NCI-H2029 (cell line): ENCODE measurements at places on chromosomes 4 and X.

- DNase-seq = peak; percentile 64
Observed at GRCh38 chr4:52868133-52868532, 6.0 kb downstream of the RASL11B start.

DNA sequence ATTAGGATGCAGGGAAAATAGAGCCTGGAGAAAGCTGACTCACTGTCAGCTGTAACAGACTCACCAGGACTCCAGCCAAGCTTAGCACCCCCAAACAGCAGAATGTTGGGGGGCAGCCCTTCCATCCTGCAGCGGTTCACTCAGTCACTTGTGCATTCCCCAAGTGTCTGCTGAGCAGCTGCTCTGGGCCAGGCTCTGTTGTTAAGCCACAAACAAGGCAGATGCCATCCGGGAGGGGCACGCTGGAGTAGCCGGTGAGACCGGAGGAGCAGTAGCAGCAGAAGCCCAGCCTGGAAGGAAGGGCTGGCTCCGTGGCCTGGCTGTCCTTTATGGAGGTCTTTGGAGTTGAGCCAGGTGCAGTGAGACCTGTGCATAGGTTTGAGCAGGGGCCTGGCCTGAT lies 22.0 kb downstream of the CCNQ start:
- no peak for DNase-seq

GRCh38 chr4:83083925-83084475 lies 30.5 kb downstream of the PLAC8 start:
- no peak for DNase-seq

- DNase-seq = no peak
Observed at GRCh38 chr4:66852843-66853242, 692.5 kb downstream of the CENPC start.

DNA sequence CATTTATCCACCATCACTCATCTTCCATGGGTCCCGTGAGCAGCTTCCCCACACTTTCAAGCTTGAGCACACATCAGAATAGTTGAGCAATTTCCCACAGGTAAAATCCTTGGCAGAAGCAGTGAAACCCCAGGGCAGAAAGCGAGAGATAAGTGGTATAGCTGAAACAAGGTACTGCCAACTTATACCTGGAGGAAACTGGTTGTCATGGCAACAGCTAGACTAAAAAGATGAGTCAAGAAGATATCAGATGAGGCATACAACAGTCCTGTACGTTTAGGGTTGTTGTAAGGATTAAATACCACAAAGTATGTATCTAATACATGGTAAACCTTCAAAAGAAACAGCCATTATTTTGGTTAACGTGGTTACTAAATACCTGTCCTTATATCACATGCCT lies 66.9 kb upstream of the PHOX2B start:
- no peak for DNase-seq

GRCh38 chr4:88897180-88897579 lies 159.8 kb downstream of the FAM13A start:
- no peak for DNase-seq

DNA sequence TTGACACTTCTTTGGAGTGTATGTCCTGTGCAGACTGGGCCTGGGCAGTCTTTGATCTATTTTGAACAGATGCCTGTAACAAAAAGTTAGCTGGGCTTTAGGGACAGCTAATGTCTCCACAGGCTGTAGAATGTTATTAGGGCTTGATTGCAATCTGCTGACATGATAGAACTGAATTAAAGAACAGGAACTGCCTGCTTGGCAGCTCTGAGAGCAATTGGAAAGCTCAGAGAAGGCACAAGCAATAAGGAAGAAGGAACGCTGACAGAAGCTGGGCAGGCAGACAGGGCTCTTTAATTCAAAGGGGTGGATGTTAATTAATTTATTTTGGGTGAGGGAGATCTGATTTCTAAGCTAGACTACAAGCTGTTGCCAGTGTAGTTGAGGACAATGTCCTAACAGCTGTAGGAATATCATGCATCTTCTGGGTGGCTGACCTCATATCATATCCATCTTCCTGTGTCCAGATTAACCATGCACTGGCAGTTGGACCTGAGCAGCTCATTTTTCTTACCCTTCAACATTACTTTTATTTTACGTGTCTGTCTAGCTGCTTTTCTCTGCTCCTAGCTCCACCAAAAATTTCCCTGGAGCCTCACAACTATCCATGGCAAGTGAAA lies 20.7 kb upstream of the GRXCR1 start:
- DNase-seq = no peak

- DNase-seq = no peak
Observed at GRCh38 chrX:43003204-43003565, 225.2 kb upstream of the PPP1R2C start.

GRCh38 chrX:19629541-19629940 lies 114.2 kb upstream of the MAP3K15 start:
- no peak for DNase-seq

GRCh38 chr4:58776627-58777026 lies 1666.4 kb upstream of the IGFBP7 start:
- no peak for DNase-seq

GRCh38 chr4:148367756-148368155 lies 74.5 kb downstream of the NR3C2 start:
- DNase-seq = no peak

- no peak for DNase-seq
Observed at GRCh38 chr4:121007660-121008059, 64.7 kb downstream of the NDNF start.

GRCh38 chr4:4838051-4838935 lies 21.2 kb upstream of the MSX1 start:
- no peak for DNase-seq

DNA sequence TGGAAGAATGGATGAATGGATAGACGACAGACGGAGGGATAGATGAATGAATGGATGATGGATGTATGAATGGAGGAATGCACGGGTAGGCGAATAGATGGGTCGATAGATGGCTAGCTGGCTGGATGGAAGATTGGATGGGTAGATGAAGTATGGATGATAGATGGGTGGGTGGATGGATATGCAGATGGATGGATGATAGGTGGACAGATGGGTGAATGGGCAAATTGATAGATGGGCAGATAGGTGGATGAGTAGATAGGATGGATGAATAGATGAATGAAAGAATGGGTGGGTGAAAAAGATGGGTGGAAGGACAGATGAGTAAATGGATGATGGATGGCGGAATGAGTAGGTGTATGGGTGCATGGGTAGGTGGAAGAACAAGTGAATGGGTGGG lies 57.3 kb downstream of the EVC2 start:
- DNase-seq = no peak

DNA sequence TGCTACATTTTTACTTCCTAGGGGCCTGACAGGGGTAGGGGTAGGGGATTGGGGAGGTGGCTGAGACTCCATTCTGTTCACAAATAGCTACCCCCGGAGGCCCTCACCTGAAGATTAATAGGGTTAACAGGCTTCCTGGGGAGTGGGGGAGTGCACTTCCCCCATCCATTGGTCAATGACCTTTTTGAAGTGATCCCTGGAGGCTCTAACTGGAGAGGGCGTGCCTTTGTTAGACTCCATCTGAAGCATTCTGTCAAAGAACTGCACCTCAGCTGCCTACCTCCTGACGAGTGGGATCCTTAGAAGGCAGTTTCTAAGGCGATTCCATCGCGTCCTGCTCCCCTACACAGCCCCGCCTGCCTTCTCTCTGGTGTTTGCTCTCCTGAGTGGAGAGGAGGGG lies 10.0 kb upstream of the MTM1 start:
- no peak for DNase-seq

DNA sequence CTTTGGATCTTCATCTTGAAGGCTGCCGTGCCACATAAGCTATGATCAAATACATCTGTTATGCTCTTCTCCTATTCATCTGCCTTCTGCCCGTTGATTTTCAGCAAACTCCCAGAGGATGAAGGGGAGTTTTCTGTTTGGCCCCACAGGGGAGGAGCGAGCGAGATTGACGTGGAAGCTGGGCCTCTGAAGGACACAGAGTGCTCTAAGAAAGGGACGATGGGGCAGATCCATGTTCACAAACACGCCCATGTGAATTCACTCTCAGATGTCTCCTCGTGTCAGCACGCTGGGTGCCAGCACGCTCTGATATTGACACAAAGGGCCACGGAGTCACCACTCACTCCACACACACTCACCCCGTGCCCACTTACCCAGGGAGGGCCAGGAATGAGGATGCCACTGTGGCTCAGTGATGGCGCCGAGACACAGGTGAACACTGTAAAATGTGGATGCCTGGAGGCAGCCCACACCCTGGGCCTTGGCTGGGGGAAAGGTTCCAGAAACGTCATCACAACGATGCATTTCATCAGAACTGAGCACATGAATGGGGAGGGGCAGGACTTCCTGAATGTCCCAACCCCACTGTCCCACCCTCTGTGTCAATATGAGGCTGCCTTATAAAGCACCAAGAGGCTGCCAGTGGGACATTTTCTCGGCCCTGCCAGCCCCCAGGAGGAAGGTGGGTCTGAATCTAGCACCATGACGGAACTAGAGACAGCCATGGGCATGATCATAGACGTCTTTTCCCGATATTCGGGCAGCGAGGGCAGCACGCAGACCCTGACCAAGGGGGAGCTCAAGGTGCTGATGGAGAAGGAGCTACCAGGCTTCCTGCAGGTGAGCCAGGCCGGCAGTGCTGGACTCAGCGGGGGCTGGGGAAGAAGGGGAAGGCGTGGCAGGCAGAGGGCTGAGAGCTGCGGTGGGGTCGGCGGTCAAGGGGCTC lies at the start of gene S100P:
Gene S100P, plus strand, starts transcription at position 648 of the 946 bp plus-strand sequence. Its CDS starts 55 bp downstream, at position 703.
- no peak for DNase-seq

- DNase-seq = no peak
Observed at GRCh38 chrX:15524417-15524816, 23.8 kb downstream of the BMX start.

DNA sequence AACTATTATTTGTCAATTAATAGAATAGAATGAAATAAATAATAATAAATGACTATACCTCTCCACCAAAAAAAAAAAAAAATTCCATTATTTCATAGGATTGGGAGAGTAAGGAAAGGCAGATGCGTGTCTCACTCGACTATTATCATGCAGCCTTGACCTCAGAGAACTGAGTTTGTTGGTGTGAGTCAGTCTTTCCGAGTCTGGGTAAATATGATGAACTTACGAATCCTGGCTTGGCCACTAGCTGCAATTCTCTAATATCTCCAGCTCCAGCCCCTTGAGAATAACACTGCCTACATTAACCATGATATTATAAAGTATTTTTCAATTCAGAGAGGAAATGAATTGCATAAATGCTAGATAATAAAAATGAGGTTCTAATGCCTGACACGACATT lies 46.6 kb upstream of the DHX15 start:
- DNase-seq = no peak
